ENCODE measurements at places on chromosomes 16 and 17.

- no peak for DNase-seq
Measured at GRCh38 chr17:34299027-34299426, 13.5 kb downstream of the CCL11 start.

DNA sequence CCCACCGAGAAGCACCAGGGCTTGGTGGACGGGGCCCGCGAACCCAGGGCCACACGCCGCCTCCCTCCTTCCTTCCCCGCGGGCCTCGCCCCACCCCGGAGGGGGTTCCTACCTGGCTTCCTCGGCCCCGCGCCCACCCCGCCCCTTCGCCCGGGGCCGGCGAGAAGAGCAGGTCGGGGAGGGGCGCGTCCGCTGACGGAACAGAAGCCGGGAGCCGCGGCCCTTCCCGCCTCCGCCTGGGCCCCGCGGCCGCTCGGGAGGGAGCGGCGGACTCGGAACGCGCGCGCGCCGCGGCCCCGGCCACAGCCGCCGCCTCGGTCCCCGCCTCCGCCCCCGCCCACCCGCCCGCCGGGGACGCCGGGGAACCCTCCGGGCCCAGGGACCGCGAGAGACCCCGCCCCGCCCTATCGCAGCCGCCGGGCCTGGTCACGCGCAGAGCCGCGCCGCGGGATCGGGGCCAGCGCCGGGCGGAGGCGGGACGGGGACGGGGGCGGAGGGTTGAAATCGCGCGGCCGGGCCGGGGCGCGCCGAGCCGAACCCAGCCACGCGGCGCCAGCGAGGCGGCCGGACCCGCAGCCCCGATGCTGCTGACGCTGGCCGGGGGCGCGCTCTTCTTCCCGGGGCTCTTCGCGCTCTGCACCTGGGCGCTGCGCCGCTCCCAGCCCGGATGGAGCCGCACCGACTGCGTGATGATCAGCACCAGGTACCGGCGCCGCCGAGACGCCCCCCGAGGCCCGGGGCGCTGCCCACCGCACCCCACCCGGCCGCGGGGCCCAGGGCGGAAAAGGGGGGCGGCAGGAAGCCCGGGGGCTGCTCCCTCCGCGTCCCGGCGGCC, at the start of gene TLCD3A:
TSS of gene TLCD3A (plus strand) at position 530 of the 835 bp plus-strand sequence. CDS start at position 582, 52 bp downstream.
- no peak for DNase-seq

- no peak for DNase-seq
Measured at GRCh38 chr17:17806611-17807274, 30.0 kb downstream of the SREBF1 start.

DNA sequence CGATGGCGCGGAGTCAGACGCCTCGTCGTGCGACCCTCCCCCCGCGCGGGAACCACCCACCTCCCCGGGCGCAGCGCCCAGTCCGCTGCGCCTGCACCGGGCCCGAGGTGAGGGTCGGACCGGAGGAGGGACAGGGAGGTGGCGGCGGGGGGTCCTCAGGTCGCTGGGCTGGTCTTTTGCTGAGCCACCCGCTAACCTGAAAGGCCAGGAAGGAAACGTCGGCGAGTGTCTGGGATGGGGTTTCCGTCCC, 4.9 kb downstream of the TBX2 start:
- DNase-seq = no peak

DNA sequence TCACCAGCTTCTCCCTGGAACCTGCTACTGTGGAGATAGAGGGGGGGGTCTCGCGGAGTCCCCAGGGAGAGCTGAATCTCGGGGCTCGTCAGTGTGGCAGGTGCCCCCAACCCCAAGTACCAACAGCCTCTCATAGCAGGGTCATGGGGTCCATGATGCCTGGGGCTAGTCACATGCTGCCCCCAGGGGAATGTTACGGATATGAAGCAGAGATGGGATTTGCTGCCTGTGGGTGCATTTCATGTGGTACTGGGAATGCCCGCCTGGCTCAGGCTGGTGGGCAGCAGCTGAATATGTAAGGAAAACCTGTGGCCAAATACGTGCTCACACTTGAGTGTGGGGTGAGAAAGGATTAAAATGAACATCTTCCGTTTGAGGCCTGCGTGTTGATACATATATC, 49.4 kb downstream of the MEAK7 start:
- DNase-seq = no peak
